ENCODE measurements at places on chromosomes 3 and 15. TPM values are rescaled to one million over a fixed set of nuclear protein-coding genes. Genes with fewer than 3 reads are reported as not detected.

DNA sequence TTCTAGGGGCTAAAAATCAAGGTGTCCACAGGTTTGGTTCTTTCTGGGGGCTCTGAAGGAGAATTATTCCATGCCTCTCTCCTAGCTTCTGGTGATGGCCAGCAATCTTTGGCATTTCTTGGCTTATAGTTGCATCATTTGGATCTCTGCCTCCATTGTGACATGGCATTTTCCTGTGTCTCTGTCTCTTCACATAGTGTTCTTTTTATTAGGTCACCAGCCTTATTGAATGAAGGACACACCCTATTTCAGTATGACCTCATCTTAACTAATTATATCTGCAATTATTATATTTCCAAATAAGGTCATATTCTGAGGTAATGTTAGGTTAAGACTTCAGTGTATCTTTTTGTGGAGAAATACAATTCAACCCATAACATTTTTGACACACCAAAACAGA lies 3.2 kb upstream of the GBE1 start:
- H3K36me3 ChIP-seq: no peaks in the 10 kb centered on the region
- H3K27ac ChIP-seq: no peak overlapping the region
- no peaks in the 10 kb centered on the region for H3K27me3 ChIP-seq
- H3K4me1 ChIP-seq: peaks cover 20% of the 10 kb centered on the region

GRCh38 chr15:65579762-65580161 lies 31.2 kb downstream of the INTS14 start:
- no peak overlapping the region for H3K4me3 ChIP-seq
- peaks cover 90% of the 10 kb centered on the region for H3K36me3 ChIP-seq
- H3K4me1 ChIP-seq: peaks cover 6% of the 10 kb centered on the region

DNA sequence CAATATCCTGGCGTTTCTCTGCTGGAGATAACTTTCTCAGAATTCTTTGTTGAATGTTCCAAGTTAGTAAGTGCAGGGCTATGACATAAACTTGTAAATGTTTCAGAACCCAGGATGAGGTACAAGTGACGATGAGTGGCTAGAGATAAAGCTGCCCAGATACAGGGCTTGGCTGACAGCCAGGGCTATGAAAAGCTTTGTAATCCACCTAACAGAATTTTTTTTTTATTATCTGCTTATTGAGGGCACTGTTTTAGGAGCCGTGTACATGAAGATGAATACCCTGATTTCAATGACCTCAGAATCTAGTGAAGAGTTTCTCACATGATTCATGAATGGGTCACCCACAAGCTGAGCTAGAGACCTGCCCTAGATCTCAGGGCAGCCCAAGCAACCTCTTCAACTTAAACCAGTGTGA lies 431.4 kb downstream of the DIPK2A start:
- no peaks in the 10 kb centered on the region for H3K27me3 ChIP-seq
- H3K4me1 ChIP-seq: no peaks in the 10 kb centered on the region
- H3K4me3 ChIP-seq: no peak overlapping the region
- DNase-seq: no peak
- H3K36me3 ChIP-seq: no peaks in the 10 kb centered on the region

GRCh38 chr15:58387130-58387529 lies 44.7 kb upstream of the LIPC start:
- H3K4me1 ChIP-seq: no peaks in the 10 kb centered on the region
- no peaks in the 10 kb centered on the region for H3K36me3 ChIP-seq
- no peak for DNase-seq
- no peak overlapping the region for H3K4me3 ChIP-seq

- no peaks in the 10 kb centered on the region for H3K4me1 ChIP-seq
- no peaks in the 10 kb centered on the region for H3K27me3 ChIP-seq
- H3K36me3 ChIP-seq: no peaks in the 10 kb centered on the region
- no peak overlapping the region for H3K4me3 ChIP-seq
- DNase-seq: no peak
Observed at GRCh38 chr3:138845771-138846173, 11.0 kb upstream of the PIK3CB start.

- no peak for DNase-seq
- no peaks in the 10 kb centered on the region for H3K36me3 ChIP-seq
- no peak overlapping the region for H3K27ac ChIP-seq
- H3K27me3 ChIP-seq: peaks cover 13% of the 10 kb centered on the region
Observed at GRCh38 chr3:43958005-43958770, 267.4 kb downstream of the ABHD5 start.

DNA sequence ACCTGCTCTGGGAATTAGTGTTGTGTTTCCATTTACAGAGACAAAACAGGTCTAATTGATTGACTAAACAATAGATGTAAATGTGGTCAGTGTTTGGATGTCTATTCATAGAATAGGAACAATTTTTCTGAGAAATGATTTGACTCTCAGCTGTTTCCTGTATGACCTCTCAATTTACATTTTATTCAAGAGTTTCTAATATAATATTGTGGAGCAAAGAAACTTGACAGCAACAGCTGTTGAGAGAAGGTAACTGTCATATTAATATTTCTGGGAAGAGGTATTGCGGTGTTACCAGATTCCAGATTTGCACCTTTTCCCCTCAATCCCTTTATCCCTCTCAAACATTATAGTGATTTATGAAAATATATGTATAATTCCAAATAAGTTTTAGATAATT lies 3.7 kb upstream of the NR1I2 start:
- H3K27me3 ChIP-seq: no peaks in the 10 kb centered on the region
- no peaks in the 10 kb centered on the region for H3K36me3 ChIP-seq
- H3K27ac ChIP-seq: no peak overlapping the region
- no peak for DNase-seq
- no peaks in the 10 kb centered on the region for H3K4me1 ChIP-seq
- H3K4me3 ChIP-seq: no peak overlapping the region

DNA sequence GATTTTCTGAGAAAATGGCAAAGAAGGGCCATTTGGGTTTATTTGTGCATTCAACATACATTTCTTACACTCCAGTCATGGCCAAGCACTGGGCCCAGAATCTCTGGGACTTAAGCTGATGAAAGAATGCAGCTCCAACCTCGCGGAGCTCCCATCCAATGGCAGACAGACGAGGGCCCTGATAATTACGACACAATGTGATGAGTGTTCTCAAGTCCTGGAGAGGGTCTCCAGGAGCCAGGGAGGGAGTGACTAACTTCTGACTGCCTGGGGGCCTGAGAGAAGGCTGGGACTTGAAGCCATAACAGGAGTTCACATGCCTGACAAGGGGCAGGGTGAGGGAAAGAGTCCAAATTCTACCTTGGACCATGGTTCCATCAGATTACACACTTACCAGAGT lies 42.6 kb upstream of the BNC1 start:
- no peak overlapping the region for H3K27ac ChIP-seq
- H3K36me3 ChIP-seq: no peaks in the 10 kb centered on the region
- no peaks in the 10 kb centered on the region for H3K4me1 ChIP-seq
- H3K4me3 ChIP-seq: no peak overlapping the region
- no peaks in the 10 kb centered on the region for H3K27me3 ChIP-seq

DNA sequence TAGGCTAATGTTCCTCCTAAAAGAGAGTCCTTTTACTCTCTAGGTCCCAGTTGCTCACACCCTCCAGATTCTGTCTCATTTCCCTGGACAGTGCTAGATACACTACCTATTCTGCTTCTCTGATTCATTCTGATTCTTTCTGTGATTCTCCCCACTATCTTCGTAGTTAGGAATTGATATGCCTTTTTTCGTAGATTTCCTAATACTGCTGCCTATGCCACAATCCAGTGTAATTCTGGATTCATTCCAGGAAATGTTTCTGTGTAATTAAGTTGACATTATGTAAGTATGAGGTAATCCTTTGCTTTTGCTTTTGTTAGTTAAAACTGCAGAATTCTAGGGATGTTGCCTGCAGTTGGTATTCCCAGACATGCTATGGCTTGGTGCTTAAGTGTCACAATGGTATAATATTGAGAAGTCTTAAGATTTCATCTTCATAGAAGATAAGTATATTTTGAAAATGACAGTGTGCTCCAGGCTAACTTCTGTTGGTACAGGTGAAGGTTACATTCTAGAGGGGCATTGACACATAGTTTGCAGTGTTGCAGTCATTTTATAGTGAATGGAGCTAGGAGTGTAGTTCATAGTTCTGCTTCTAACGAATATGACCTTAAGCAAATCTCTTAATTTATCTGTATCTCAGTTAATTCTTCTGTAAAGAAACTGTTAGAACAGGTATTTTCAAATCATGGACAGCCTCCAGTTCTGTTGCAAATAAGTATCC lies 54.3 kb downstream of the RIOX2 start:
- H3K4me1 ChIP-seq: peaks cover 4% of the 10 kb centered on the region
- H3K27me3 ChIP-seq: no peaks in the 10 kb centered on the region
- no peak overlapping the region for H3K4me3 ChIP-seq
- DNase-seq: no peak
- peaks cover 30% of the 10 kb centered on the region for H3K36me3 ChIP-seq
- no peak overlapping the region for H3K27ac ChIP-seq

GRCh38 chr3:177488740-177489139 lies 291.5 kb upstream of the TBL1XR1 start:
- no peak overlapping the region for H3K4me3 ChIP-seq
- H3K27ac ChIP-seq: no peak overlapping the region
- no peak for DNase-seq
- no peaks in the 10 kb centered on the region for H3K27me3 ChIP-seq

DNA sequence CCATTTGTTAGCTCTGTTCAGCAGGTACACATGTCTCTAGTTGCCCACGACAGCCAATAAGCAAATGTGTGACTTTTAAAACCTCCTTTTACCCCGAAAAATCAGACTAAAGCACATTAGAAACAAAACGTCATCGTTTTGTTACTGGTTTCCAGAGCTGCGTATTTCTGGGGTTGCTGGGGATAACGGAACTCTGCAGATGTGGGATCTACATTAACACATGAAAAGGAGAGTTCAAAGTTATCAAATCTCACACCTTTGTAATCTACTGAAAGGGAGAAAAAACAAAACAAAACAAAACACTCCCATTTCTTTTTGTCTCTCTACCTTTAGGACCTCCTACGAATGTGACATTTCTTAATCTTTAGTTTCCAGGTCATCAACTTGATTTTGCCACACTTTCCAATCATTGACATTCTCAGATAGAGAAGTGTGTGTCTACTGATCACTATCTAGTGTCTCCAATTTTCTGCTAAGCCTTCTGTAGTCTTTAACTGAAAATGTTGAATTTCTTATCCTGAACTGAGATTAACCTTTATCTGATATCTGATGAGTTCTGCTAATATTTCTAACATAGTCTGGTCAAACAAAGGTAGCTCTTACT lies 93.0 kb upstream of the TSPAN3 start:
- H3K4me1 ChIP-seq: peaks cover 21% of the 10 kb centered on the region
- no peak overlapping the region for H3K4me3 ChIP-seq
- H3K27me3 ChIP-seq: no peaks in the 10 kb centered on the region
- no peak for DNase-seq
- H3K36me3 ChIP-seq: no peaks in the 10 kb centered on the region

- no peak overlapping the region for H3K4me3 ChIP-seq
- no peak overlapping the region for H3K27ac ChIP-seq
- H3K36me3 ChIP-seq: no peaks in the 10 kb centered on the region
- H3K4me1 ChIP-seq: no peaks in the 10 kb centered on the region
Observed at GRCh38 chr3:118785415-118785814, 249.2 kb downstream of the IGSF11 start.

GRCh38 chr15:81955382-81956062 lies 90.3 kb downstream of the MEX3B start:
- no peaks in the 10 kb centered on the region for H3K4me1 ChIP-seq
- no peak for DNase-seq
- no peak overlapping the region for H3K27ac ChIP-seq
- no peak overlapping the region for H3K4me3 ChIP-seq

GRCh38 chr3:56467108-56467507 lies 1.2 kb downstream of the ERC2 start:
- no peaks in the 10 kb centered on the region for H3K36me3 ChIP-seq
- no peak overlapping the region for H3K27ac ChIP-seq
- H3K4me3 ChIP-seq: peak overlapping the region; percentile 54
- H3K27me3 ChIP-seq: peaks cover 40% of the 10 kb centered on the region
- peak; percentile 83 for DNase-seq

- no peaks in the 10 kb centered on the region for H3K36me3 ChIP-seq
- no peak for DNase-seq
- peak overlapping the region; percentile 72 for H3K4me3 ChIP-seq
- peaks cover 27% of the 10 kb centered on the region for H3K4me1 ChIP-seq
Observed at GRCh38 chr15:69074843-69075224, 60.3 kb downstream of the NOX5 start.

DNA sequence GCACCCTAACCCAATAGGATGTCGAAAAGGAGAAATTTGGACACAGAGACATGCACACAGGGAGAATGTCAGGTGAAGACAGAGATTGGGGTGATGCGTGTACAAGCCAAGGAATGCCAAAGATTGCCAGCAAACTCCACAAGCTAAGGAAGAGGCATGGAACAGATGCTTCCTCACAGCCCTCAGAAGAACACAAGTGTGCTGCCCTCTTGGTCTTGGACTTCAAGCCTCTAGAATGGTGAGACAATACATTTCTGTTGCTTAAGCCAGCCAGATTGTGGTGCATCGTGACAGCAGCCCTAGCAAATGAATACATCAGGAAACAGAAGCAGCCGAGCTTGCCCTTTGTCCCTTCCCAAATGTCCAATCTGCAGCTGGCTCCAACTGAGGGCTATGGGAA lies 23.7 kb upstream of the ARL8B start:
- H3K27ac ChIP-seq: no peak overlapping the region
- no peaks in the 10 kb centered on the region for H3K36me3 ChIP-seq
- DNase-seq: no peak
- H3K4me3 ChIP-seq: no peak overlapping the region

GRCh38 chr15:71114887-71115566 lies at the start of gene THSD4:
Gene THSD4 (plus strand): TSS chr15:71115471.
- no peaks in the 10 kb centered on the region for H3K27me3 ChIP-seq
- peak within 1 kb of the TSS; percentile 75 for H3K27ac ChIP-seq
- peak within 1 kb of the TSS; percentile 69 for H3K4me3 ChIP-seq

GRCh38 chr3:194134231-194134756 lies 1.7 kb upstream of the HES1 start:
- DNase-seq: peak; percentile 79
- no peaks in the 10 kb centered on the region for H3K36me3 ChIP-seq
- peaks cover 59% of the 10 kb centered on the region for H3K4me1 ChIP-seq
- peak overlapping the region; percentile 92 for H3K27ac ChIP-seq
- peaks cover 2% of the 10 kb centered on the region for H3K27me3 ChIP-seq

GRCh38 chr15:52677593-52678467 lies 1.4 kb downstream of the ATOSA start:
- no peaks in the 10 kb centered on the region for H3K27me3 ChIP-seq
- H3K4me1 ChIP-seq: peaks cover 53% of the 10 kb centered on the region
- H3K27ac ChIP-seq: peak overlapping the region; percentile 98
- peak; percentile 58 for DNase-seq
- peak overlapping the region; percentile 85 for H3K4me3 ChIP-seq

Gene CX3CR1
- 14.1 TPM for total RNA-seq

Gene SMCO1
- total RNA-seq: not detected

Gene LYZL4
- total RNA-seq: not detected

Gene RFTN1
- 58.2 TPM for total RNA-seq

Data from lower lobe of right lung (tissue), 2 donors.